ENCODE measurements at places on chromosomes 4 and X.

DNA sequence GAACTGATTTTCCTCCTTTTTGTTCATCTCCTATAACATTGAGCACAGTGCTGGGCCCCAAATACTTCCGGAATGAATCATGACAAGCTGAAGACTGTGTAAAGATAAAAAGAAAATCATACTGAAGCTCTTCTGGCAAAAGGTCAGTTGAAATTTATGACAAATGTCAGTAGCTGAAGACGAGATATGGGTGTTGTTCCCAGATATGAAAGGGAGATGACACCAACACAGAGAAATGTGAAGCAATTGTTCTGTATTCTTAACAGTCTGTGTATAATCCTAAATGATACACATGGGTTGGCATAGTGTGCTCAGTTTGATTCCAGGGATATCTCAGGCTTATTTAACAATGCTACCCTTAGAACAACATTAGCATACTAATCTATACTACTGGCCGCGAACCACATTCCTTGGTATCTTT, 170.5 kb upstream of the PITX2 start:
- no peak for DNase-seq

- no peak for DNase-seq
Observed at GRCh38 chr4:76744241-76744921, 153.6 kb downstream of the SOWAHB start.

GRCh38 chrX:43655151-43656004, 721 bp upstream of the MAOA start:
- no peak for DNase-seq

DNA sequence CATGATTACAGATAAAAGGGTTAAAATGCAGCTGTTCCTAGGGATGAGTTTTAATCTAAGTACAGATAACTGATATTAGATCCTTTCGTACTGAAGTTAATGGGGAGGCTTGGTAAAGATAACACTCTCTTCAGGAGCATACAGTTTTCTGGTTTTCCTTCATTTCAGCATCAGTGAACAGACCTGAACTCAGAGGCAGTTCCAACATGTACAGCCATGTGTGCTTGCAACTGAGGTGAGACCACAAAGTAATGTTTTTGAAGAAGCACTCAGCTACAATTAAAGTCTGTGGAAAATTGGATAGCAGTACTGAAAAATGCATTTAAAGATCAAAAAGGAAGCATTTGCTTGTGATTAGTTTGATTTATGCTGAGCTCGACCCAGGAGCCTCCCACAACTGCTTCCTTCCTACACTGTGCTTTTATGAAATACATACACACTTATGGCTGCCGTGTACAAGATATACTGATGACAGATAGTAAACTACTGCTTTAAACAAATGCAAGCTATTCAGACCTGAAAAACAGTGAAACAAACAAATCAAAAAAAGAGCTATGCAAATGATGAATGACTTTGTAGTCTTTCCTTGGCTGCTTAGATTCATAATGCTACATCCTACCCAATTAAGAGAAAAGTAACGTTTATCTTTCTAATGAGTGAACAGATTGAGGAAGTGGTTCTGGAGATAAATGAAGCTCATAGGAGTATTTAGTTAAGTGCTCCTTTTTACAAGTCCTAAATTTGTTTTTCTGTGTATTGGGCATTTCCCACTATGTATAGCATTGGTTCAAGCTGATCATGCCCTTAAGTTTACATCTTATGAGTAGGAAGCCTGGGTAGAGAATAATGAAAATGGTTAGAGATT, 68.4 kb downstream of the PDLIM5 start:
- DNase-seq, result no peak

GRCh38 chr4:22780317-22780716, 87.6 kb downstream of the GBA3 start:
- DNase-seq, result no peak

GRCh38 chr4:1683736-1684505, at the start of gene FAM53A:
Gene FAM53A (minus strand): TSS chr4:1684313. CDS start chr4:1668741, 15,572 bp downstream.
- peak; percentile 90 for DNase-seq

DNA sequence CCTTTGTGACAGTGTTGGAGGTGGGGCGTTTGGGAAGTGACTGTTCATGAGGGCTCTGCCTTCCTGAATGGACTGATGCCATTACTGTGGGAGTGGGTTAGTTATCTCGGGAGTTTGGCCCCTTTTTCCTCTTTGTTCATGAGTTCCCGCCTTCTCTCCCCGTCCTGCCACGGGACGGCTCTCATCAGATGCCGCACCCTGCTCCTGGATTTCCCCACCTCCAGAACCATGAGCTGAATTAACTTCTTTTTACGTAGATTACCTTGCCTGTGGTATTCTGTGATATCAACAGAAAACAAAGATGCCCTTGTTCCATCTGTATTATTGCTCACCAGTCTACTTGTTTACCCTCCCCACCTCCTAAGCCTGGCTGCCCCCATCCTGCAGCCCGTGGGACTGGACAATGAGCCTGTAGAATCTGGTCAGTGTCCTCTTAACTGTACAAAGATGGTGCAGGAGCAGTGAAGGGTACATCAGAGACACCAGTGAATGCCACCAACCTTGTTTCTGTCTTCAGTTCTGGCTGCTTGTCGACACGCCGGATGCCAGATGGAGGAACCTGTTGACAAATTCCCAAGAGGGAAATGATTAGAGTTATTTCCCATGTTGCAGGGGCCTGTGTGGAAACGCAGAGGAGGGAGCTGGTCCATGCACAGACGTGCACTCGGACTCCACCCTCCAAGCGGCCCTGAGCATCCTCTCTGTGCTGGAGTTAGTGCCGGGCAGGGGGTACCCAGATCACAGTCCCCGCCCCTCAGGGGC, 104.7 kb downstream of the ABLIM2 start:
- no peak for DNase-seq

- peak; percentile 15 for DNase-seq
Observed at GRCh38 chr4:22607382-22607781, 85.4 kb upstream of the GBA3 start.

DNA sequence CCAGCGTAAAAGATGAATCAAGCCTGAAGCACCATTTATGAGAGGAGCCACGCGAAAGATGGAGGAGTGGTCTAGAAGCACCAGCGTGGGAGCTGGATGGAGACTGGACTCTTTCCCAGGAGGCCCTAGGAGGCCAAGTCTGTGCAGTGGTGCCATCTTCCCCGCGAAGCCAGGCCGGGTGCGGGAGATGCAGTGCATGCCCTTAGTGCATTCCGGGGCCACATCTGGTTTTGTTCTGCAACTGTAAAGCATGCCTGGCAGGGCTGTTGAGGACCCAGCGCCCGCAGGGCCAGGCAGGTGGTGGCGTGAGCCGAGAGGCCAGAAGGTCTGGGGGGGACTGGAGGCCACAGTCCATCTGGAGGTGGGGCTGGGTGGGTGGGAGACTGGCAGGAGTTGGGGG, 78.6 kb upstream of the ADRA2C start:
- no peak for DNase-seq

DNA sequence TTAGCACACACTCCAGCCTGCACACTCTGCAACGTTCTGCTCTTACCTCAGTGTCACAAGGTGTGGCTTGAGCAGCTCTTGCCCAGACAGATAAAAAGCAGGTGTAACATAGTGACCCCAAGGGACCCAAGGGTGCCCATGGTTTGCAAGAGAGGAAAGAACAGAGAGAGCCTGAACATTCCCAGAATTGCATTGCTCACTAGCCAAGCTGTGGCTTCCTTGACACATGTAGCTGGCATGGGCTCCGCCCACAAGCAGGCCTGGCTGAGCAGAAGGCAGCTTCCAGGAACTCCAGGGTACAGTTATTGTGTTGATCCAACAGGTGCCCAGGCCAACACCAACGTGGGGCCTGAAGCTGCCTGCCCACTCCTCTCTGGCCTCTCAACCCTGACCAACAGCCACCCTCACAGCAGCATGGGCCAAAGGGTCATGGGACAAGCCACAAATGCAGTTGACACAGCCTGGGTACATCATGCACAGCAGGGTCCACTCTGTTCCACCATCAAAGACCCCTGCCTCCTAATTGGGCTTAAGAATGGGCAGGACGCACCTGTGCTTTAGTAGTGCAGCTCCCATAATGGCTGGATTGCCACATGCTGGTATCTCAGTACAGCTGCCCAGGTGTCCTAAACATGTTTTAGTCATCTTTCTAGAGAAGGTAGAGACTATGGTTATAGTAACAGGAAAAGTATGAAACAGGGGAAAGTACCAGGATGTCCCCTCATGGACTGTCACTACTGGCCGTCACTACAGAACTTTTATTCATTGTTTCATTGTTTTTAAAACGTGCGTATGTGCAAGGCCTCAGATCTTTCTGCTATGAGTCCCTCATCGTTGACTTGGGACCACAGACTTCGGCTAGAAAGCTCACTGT, 73.7 kb upstream of the ACSL1 start:
- no peak for DNase-seq

All from stimulated activated CD8-positive, alpha-beta memory T cell treated with anti-CD3 and anti-CD28 coated beads, Interleukin-15, amount 100 ng/mL, for 48 hours (primary cell).